ACHN (cell line): ENCODE measurements at places on chromosomes 1 and 21.

GRCh38 chr1:231357831-231358354, 19.8 kb downstream of the SPRTN start:
- DNase-seq: peak; percentile 75

GRCh38 chr1:172894349-172895049, 156.2 kb downstream of the TNFSF18 start:
- DNase-seq: no peak

- DNase-seq: no peak
These were observed 38.1 kb upstream of the A3GALT2 start for GRCh38 chr1:33358795-33359503.

- no peak for DNase-seq
These were observed 2.2 kb downstream of the DUSP10 start for GRCh38 chr1:221739677-221740025.

GRCh38 chr1:1167398-1167821, 6.3 kb upstream of the TTLL10 start:
- DNase-seq: no peak

GRCh38 chr1:21447311-21447710, 7.4 kb downstream of the NBPF3 start:
- no peak for DNase-seq

- DNase-seq: peak; percentile 35
These were observed 683 bp downstream of the LRRC8B start for GRCh38 chr1:89525169-89525855.

GRCh38 chr1:96076589-96076988, 645.0 kb upstream of the PTBP2 start:
- DNase-seq: no peak
